Activated CD4-positive, alpha-beta T cell treated with anti-CD3 and anti-CD28 coated beads for 24 hours (primary cell): ENCODE measurements at places on chromosomes 12 and 14.

- DNase-seq = no peak
Measured at GRCh38 chr12:2251526-2252209, 198.9 kb downstream of the CACNA1C start.

- DNase-seq = no peak
Measured at GRCh38 chr14:103932791-103933490, 4.7 kb downstream of the TDRD9 start.

GRCh38 chr12:39846971-39847650 lies 227.5 kb upstream of the ABCD2 start:
- no peak for DNase-seq

DNA sequence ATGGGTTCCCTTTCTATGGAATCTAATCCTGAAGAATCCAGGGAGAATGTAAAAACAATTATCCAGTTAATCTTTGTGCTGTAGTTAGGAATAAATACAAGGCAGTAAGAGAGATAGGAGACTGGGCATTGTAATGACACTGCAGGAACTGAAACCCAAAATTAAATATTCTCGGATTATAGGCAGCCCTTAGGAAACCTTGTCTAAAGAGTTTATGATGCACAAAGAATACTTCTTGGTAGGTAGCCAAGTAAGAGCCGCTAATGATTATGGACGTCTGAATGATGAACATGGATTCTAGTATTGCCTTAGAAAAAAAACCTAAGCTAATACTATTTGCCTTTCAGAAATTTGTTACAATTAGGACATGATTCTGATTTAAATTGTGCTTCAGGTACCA lies 165.4 kb upstream of the LRIG3 start:
- no peak for DNase-seq

DNA sequence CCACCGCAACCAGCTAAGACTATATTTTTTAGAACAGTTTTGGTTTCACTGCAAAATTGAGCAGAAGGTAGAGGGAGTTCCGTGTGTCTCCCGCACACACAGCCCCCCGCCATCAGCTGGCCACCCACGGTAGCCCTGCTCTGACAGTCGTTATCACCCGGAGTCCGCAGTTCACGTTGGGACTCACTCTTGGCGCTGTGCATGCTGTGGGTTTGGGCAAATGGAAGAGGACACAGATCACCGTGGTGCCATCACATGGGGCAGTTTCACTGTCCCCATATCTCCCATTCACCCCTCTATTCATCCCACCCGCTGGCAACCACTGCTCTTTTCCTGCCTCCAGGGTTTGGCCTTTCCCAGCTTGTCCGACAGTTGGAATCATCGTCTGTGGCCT lies 31.8 kb upstream of the ULK1 start:
- DNase-seq = no peak

DNA sequence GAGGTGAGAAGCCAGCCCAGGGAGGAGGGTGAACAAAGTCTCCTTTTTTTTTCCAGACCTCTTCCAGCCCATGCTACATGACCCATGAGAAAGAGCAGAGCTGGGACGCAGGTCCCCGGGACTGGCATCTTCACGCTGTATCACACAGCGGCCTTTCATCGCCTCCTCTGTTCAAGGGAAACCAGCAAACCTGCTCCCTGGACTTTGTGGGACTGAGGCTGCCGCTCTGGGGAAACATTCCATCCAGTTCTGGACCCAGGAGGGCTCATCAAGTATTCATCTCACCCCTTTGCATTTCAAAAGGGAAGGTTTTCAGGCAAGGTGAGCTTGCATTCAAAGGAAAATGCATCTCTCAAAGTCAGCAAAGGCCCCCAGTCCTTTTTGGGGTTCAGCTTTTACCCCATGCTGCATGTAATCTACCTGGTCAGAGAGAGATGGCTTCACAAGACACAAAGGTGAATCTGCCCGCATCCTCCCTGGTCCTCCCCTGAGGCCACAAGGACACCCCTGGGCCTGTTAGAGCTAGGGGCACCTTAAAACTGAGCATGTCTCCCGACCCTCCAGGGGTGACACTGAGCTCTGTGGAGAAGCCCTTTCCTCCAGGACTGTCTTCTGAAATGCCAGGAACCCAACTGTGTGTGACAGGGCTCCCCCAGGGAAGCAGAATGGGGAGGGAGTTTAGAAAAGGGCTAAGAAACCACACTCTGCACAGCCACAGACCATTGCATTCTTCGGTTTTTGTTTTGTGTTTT lies 21.2 kb upstream of the MEG3 start:
- no peak for DNase-seq

DNA sequence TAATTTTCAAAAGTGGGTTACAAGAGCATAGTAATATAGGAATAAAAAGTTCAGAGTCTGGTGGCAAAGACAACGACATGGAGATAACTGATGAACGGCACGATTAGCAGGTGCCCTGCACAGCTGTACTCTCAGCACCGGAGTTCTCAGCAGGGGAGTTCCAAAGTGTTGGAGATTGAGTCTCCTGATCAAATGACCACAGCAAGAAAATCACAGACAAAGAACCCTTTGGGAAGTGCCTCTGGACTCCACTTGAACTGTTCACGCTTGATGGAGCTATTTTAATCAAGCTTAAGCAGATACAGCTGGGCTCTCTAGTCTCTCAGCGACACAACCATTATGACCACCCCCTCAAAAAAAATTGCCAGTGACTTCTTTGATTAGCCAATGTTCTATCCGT lies 153.1 kb downstream of the ALG10B start:
- no peak for DNase-seq

DNA sequence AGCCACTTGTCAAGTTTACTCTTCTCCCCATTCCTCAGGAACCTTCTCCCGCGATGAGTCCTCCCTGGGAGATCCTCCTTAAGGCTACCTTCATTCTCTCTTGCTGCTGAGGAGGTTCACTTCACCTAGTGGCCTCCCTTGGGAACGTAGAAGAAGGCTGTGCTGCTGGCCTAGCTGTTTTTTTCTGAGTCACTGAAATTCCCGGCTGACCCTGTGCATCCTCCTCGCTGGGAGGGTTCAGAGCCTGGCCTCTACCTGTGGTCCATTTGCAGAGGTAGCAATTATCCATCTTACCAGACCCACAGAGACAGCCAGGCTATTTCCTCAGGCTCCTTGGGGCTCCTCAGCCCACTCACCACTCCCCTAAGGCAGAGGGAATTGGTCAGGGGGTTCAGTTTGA lies 4.6 kb downstream of the KRT82 start:
- no peak for DNase-seq

- DNase-seq = no peak
Measured at GRCh38 chr14:32593290-32593942, 264.3 kb downstream of the AKAP6 start.

DNA sequence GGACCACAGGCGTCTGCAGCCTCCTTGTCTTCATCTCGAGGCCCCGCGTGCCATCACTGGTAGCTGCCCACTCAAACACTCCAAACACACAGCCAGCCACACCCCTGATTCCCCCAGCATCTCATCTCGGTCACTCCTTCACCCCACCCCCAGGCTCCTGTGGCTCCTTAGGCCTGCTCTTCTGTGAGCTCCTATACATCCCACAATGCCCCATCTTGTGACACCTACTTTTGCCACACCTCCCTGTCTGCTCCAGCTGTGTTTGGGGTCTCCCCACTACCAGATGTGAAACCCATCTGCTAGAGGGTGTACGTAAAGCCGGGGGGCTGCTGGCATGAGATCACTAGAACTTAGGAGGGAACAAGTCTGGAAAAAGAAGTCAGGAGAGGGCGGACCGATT lies 4.1 kb downstream of the AKT1 start:
- no peak for DNase-seq

- no peak for DNase-seq
Measured at GRCh38 chr12:32033406-32033805, 73.2 kb upstream of the BICD1 start.

- DNase-seq = no peak
Measured at GRCh38 chr12:95328708-95329107, 111.1 kb downstream of the VEZT start.

- no peak for DNase-seq
Measured at GRCh38 chr12:954741-955140, 5.2 kb upstream of the RAD52 start.

- DNase-seq = no peak
Measured at GRCh38 chr12:56350662-56351061, 9.2 kb downstream of the STAT2 start.

- DNase-seq = peak; percentile 23
Measured at GRCh38 chr12:11981121-11981733, 89.5 kb upstream of the BCL2L14 start.

- DNase-seq = no peak
Measured at GRCh38 chr12:104462931-104463339, 6.2 kb downstream of the CHST11 start.

DNA sequence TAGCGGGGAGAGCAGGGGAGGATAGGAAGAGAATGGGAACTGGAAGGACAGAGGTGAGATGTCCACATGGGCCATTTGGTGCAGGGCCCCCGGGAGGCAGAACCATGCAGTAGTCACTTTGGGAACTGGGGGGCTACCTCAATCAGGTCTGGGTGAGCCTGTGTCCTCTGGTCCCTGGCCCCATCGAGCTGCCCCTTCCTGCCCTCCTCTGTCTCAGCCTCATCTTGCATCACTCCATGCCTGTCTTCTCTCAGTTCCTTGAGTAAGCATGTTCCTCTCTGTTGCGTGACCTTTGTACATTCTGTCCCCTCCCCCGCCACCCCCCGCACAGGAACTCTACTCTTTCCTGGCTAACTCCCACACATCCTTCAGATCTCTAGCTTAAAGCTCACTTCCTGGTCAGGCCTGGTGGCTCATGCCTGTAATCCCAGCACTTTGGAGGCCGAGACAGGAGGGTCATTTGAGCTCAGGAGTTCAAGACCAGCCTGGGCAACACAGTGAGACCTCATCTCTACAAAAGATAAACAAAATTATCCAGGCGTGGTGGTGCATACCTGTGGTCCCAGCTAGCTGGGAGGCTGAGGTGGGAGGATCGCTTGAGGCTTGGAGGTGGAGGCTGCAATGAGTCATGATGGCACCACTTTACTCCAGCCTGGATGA lies 23.2 kb downstream of the FOS start:
- no peak for DNase-seq

GRCh38 chr14:69358966-69359365 lies 39.1 kb downstream of the ERH start:
- DNase-seq = no peak

DNA sequence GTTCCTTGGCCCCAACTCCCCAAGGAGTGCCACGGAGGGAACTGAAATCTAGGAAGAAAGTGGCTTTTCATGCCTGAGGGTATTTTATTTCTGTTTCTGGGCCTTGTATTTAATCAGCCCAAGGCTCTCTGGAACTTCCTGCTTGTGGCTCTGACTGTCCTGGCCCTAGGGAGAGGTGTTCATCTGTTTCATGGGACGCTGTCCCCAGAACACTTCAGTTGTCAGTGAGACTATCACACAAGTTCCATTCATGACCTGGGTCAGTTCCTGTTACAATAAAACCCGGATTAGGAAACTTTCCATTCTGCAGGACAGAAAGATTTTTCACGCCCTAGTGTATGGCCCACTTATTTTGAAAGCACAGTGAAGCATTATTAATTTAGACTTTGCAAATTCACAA lies 18.5 kb upstream of the TC2N start:
- no peak for DNase-seq

- DNase-seq = no peak
Measured at GRCh38 chr12:28223858-28224257, 33.6 kb downstream of the CCDC91 start.

GRCh38 chr12:114954511-114955055 lies 270.6 kb upstream of the TBX3 start:
- no peak for DNase-seq

GRCh38 chr12:120984351-120984898 lies 6.1 kb downstream of the HNF1A start:
- no peak for DNase-seq

- DNase-seq = no peak
Measured at GRCh38 chr12:80116735-80117134, 17.4 kb downstream of the OTOGL start.

- DNase-seq = no peak
Measured at GRCh38 chr14:49574038-49574437, 12.1 kb downstream of the RPS29 start.

DNA sequence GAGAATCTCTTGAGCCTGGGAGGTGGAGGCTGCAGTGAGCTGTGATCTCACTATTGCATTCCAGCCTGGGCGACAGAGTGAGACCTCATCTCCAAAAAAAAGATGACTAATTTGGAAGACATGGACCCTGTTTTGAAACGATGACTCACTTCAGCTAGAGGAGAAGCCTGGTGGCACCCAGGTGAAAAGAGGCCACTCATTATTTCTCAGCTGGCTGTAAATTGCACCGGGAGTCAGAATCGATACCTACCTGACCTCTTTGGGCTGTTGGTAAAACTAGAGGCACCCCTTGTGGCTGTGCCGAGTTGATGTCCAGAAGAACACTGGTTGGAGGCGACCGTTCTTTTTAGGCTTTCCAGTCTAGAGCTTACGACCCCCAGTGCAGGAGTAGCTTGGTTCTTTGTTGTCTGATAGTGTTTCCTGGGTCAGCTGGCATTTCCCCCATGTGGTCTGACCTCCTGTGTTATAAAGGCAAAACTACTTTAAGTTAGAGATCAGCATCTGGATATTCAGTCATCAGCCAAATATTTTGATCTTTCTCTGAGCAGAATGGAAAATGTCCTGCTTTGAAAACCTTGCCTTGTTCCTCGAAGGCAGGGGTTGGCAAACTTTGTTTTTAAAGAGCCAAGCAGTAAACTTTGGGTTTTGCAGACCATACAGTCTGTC lies 93.2 kb downstream of the CHST11 start:
- no peak for DNase-seq

DNA sequence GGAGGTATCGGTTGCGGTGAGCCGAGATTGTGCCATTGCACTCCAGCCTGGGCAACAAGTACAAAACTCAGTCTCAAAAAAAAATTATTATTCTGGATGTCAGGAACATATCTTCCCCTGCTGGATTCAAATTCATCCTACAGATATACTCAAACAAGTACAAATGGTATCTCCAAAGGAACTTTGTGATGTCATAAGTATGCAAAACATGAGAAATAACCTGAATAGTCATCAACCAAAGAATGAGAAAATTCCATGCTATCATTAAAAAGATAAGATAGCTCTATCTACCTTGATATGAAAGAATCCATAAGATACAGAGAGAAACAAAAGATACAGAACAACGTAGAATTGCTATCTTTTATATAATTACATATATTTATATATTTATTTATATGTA lies 67.7 kb downstream of the EEA1 start:
- DNase-seq = no peak

DNA sequence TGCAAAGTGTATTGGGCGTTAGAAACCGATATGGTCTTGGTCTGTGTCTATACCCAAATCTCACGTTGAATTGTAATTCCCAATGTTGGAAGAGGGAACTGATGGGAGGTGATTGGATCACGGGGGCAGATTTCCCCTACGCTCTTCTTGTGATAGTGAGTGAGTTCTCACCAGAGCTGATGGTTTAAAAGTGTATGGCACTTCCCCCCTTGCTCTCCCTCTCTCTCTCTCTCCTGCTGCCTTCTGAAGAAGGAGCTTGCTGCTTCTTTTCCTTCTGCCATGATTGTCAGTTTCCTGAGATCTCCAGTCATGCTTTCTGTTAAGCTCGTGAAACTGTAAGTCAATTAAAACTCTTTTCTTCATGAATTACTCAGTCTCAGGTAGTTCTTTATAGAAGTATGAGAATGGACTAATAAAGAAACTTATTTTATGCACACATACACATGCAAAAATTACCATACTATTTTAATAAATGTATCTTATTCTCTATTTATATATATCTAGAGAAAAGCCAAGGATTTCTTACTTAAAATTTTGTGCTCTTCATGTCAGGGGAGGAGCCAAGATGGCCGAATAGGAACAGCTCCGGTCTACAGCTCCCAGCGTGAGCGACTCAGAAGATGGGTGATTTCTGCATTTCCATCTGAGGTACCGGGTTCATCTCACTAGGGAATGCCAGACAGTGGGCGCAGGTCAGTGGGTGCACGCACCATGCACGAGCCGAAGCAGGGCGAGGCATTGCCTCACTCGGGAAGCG lies 1891.0 kb upstream of the FLRT2 start:
- no peak for DNase-seq

- no peak for DNase-seq
Measured at GRCh38 chr12:132129007-132129406, 15.1 kb downstream of the DDX51 start.
